Spleen (tissue), 13 donors: ENCODE measurements at places on chromosomes 4 and X.

- DNase-seq, result no peak
Measured at GRCh38 chrX:9503261-9503660, 38.4 kb downstream of the TBL1X start.

GRCh38 chrX:46628460-46629371, 55.2 kb downstream of the CHST7 start:
- DNase-seq, result no peak

- DNase-seq, result no peak
Measured at GRCh38 chrX:15815779-15816437, 25.6 kb downstream of the ZRSR2 start.

GRCh38 chrX:1476682-1477081, 24.0 kb upstream of the ASMTL start:
- DNase-seq, result peak; percentile 18

DNA sequence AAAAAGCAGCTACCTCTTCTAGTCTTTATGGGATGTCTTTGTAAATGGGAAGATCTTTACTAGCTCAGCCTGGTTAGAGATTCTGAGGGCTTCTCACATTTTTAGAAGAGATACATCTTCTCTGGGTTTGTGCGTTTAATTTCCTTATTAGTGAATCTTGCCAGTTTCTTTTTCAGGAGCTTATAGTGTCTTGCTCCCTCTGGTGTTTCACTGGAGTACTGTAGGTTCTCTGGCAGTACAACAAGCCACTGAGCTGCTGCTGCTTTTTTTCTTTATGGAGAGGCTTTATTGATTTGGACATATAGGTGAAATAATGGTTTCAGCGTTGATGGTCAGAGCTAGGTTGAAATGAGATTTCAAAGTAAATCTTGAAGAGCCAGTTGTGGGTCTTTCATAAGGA, 82.9 kb downstream of the LAS1L start:
- DNase-seq, result no peak
